NCI-H2081 (cell line): ENCODE measurements at places on chromosomes 5 and 9.

GRCh38 chr5:176870110-176870591, 29.0 kb downstream of the HK3 start:
- no peak for DNase-seq

GRCh38 chr9:126979461-126979860, 64.9 kb downstream of the RALGPS1 start:
- no peak for DNase-seq

DNA sequence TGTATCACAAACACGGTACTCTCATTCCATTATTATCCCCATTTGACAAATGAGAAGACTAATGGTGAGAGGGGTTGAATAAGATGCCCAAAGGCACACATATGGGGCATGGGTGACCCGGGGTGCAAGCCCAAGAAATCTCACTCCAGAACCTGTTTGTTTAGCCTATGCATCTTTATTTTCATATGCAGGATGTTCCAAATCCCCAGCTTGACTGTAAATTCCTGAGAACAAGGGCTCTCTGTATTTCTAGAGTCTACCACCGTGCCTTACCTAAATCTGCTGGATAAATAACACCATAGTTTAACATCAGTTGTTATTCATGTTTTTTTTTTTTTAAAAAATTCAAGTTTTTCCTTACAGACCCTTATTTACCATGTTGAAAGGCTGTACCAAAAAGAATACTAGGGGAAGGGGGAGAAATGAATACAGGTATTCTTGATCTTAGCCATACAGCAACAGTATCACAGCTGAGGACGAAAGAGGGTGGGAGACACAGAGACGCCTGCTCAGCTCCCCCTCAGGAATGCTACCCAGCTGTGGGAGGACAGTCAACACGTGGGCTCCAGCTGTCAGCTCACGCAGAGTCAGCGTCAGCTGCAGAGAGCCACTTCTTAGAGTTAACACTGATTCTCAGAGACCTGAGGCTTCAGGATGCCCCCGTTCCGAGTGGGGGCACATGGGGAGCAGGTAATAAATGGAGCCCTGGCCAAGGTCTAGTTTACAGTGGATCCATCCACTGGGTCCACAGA, 86.6 kb downstream of the MED27 start:
- no peak for DNase-seq

- no peak for DNase-seq
Measured at GRCh38 chr5:141508798-141509611, 20.1 kb downstream of the PCDHGC5 start.

DNA sequence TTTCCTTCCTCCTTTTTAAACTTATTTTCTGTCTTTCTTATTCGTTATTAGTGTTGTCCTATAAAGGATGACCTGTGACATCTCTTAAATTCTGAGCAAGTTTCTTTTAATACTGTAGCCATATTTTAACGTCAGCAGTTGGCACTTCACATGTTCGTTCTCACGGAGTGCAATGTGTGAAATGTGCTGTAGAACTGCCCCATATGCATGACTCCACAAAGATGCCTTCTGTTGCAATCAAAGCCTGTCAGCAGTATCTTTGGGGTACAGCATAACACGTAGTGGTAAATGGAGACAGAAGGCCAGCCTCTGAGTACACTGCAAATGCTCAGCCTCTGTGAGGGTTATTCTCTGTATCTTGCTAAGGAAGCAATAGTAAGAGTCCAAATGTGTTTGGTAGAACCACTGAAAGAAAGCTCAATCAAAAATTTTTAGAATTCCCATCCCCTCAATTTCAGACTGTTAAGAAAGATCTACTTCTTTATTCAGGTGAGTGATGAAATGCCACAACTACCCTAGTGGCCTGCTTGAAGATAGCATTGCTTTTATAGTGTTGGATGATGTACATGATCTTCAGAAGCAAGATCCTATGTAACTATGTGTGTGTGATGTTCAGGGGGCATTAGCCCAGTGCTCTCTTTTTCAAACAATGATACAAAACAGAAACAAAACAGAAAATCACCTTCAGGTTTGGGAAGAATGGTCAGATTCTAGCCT, 277.7 kb downstream of the TMEM167A start:
- no peak for DNase-seq

DNA sequence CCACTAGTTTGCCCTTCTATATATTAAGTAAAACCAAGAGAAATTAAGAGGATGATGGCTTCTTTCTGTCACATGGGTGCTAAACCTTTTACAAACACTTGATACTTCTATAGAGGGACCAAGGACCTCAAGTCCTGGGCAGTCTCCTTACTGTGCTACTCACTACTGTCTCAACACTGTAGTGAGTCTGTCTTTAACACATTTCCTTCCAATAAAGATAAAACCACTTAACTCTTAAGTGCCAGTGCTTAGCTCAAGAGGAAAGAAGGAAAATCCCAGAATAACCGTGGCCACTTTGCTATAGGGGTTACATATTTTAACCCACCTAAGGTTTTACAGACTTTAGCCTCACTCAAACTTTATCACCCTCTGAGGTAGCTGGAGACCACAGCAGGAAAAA, 4.4 kb upstream of the GRPEL2 start:
- DNase-seq: no peak

DNA sequence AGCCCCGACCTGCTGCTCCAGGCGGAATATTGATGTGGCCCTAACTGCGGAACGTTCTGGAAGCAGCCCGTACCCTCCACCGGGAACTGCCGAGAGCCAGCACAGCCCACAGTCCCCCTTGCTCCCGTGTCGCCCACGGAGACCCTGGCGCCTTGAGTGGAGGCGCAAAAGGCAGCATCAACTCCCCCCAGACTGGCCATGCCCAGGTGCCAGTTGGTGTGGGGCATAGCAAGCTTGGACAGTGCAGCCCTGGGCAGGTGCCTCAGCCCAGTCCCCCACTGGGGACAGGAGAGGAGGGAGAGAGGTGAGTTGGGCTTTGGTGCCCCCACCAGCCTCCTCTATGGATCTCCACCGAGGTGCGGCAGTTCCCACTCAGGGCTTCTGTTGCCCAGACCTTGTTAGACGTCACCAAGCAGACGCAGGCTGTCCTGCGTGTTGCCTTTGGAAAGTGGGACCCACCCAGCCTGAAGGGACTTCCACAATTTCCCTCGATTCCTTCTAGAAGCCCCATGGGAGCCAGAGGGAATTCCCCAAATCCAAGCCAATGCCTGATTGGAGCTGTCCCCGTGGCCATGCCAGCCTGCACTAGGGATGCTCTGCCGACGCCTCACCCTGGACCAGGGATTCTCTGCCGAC, 19.8 kb upstream of the NRARP start:
- no peak for DNase-seq

DNA sequence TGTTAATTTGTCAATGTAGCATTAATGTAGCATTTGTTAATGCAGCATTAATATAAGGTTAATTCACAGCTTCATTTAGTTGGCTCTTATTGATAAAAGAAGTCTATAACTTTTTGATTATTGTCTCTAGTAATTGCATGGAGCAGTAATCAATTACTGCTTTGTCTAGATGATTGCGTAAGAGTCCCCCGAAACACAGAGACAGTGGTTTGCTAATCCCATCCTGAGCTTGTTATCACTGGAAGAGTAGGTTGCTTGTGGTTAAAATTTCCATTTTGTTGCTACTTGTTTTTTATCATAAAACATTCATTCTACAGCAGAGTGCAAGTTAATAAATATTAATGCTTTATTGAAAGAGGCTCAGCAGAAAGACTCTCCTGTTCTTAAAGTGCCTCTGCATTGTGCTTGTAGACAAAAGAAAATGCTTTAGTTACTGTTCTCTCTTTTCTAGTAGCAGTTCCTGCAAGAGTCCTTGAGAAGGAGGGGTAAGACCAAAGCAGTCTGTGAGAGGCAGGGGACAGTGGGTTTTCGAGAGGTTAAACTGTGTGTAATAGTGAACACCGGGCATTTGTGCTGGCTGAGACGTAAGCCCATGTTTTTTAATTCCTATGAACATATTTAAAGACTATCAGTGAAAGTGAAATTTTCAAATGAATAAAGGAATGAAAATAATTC, 291.7 kb downstream of the TRPM3 start:
- DNase-seq: no peak

- DNase-seq: no peak
Measured at GRCh38 chr5:67728326-67728890, 487.1 kb upstream of the PIK3R1 start.

DNA sequence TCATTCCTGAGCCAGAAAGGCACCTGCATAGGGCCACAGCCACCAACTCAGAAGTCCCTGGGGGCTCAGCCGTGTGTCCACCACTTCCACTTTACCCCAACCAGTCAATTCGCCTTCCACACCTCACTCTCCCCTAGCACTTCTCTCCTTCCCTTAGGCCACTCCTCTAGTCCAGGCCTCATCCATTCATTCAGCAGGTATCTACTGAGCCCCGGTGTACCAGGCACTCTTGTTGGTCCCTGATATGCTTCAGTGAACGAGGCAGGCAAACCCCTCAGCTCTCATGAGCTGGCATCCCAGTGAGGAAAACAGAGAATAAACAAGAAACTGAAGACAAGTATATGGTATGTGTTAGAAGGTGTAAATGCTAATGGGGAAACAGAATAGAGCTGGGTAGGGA, 28.7 kb downstream of the NDUFA8 start:
- no peak for DNase-seq

DNA sequence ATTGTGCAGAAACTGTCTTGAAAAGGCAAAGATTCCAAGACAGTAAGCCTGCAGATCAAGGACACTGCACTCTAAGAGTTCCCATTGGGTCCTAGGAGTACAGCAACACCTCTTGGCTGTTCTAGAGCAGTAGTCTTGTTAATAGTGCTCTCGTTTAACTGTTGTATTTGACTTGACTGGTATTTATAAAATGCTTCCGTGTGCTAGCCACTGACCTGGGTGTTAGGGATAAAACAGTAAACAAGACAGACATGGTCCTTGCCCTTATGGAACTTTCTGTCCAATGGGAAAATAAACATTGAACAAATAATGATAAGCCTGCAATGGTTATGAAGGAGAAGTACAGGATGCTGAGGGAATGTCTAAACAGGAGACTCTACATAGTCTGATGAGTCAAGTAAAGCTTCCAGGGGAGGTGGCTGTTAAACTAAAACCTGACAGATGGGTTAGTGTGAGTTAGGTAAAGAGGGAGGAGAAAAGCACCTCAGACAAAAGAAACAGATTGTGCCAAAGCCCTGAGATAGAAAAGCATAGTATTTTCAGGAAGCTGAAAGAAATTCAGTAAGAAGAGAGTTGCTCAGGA, 33.3 kb downstream of the TDRD7 start:
- no peak for DNase-seq

DNA sequence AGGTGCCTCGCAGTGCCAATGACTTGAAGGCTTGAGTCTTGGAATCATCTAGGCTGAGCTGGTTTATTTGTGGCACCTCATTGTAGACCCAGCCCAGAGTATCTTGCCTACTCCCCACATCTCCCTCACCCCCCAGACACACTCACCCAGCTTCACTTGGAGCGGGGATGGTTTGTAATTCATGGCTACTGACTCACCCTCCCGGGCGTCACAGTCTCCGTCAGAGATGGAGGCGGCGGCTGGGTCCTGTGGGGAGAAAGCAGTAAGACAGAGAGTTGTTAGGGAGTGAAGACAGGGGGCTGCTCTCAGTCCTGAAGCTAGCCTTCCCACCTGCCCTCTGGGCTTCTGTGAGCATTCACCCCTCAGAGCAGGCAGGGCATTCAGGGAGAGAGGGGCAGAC, 29.0 kb upstream of the MYORG start:
- no peak for DNase-seq

- no peak for DNase-seq
Measured at GRCh38 chr5:75640395-75640794, 29.1 kb downstream of the ANKDD1B start.

DNA sequence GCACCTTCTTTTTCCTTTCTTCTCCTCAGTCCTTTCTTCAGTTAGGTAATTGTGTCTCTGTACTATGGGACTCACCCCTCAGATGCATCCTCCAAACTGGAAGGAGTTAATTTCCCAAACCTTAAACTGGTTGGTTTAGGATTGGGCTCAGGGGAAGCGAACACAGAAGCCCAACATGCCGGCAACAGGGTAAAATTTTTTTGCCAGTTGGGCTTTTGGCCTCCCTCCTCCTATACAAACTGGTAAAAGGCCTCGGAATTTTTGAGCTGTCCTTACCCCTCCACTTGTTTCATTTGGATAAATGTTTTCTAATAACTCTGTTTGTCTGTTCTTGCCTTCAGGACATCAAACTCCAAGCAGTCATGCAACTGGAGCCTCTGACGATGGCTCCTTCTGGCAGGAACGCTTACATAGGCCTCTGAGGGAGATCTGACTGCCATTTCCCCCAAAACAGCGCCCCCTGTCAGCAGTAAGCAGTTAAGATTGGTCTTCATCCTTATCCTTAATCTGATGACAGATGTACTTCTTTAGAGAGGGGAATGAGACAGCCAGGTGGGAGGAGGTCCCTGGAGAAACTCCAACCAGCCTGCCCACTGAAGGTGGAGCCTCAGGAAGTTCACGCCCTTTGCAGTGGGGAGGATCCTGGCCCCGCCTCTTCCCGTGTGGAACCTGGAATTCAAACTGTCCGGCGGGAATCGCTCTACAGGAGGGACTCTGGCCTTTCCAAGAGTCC, 57.8 kb upstream of the SPINK5 start:
- no peak for DNase-seq

GRCh38 chr9:4904322-4905134, 80.5 kb upstream of the JAK2 start:
- peak; percentile 65 for DNase-seq

DNA sequence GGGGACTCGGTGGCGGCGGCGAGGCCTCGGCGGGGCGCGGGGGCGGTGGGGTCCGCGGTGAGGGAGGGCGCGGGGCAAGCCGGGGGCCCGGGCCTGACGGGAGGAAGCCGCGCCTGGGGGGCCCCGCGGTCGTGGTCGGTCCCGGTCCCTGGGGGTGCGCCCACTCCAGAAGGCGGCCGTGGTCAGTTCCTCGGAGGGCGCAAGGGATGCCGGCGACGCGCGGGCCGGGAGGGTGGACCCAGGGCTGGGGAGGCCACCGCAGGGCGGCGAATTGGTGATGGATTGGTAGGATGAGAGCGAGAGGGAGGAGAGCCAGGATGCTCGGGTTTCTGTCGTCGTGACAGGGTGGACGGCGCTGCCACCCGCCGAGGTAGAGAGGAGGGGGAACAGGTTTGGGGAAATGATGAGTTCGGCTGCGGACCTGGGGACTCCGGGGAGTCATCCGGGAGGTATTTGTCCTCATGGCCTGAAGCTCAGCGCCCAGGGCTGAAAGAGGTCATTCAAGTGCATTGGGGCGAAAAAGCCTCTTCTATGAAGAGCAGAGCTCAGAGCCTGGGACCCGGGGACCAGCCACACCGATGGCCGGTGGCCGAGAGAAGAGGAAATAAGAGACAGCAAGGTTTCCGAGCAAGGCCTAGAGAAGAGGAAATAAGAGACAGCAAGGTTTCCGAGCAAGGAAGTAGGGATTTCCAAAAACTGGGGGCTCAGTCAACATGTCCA, 557 bp downstream of the GNG10 start:
- DNase-seq: peak; percentile 33

DNA sequence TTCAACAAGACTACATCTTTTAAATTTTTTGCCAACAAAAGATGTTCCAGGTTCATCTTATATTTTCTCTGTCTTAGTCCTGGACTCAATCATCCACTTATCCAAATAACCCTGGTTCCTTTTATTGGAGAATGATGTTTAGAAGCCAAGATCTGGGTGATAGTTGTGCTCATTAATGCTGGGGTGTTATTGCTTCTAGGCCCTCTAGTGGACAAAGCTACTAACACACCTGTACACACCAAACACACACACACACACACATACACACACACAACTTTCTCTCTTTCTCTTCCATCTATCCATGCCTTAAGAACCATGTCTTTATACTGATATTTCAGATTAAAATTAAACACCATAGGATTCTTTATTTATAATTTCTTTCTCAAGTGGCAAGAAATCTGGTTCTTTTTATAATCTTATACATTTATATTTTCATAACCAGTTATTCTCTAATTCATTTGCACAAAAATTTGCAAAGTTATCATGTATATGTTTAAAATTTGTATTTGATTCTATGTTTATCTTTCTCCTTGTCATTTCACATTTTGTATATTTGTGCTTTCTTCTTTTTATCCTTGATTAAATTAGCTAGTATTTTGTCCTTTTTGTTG, 179.1 kb upstream of the SMIM23 start:
- no peak for DNase-seq
